ENCODE measurements at places on chromosomes 12 and 14. TPM values are rescaled to one million over a fixed set of nuclear protein-coding genes. Genes with fewer than 3 reads are reported as not detected.
A peak's percentile ranks its signal among the peaks of the same experiment; 100 is the strongest.

Gene ZFC3H1
- total RNA-seq, result 62.4 TPM

GRCh38 chr14:91332171-91332985 lies 85.2 kb downstream of the CCDC88C start:
- DNase-seq, result peak; percentile 26

DNA sequence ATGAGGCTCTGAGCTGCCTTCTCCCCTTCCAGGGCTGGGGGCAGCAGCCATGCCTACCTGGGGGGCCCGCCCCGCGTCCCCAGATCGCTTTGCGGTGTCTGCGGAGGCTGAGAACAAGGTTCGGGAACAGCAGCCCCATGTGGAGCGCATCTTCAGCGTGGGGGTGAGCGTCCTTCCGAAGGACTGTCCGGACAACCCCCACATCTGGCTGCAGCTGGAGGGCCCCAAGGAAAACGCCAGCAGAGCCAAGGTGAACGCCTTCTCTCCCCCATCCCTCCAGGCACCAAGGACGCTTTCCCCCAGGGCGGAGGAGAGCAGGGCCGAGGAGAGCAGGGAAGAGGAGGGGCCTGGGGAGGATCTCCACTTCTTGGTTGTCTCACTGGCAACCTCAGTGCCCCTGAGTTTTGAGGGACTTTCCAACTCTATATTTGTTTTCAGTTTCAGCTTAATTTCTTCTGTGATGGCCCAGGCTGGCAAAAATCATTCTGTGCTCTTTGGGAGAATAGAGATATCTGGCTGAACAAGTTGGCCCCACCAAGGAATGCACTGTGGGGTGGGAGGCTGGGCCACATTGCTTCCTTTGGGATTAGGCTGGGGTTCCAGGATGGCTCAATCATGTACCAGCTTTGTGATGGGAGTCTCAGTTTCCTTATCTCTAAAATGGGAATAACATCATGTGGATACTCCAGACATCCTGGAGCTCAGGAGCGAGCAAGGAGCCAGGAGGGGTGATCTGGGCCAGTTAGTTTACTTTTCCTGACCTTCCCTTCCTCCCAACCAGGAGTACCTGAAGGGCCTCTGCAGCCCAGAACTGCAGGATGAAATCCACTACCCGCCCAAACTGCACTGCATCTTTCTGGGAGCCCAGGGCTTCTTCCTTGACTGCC lies 1.2 kb downstream of the KHNYN start:
- peak; percentile 32 for DNase-seq

- DNase-seq, result peak; percentile 79
These were observed 108.7 kb upstream of the CCND2 start for GRCh38 chr12:4164559-4165558.

DNA sequence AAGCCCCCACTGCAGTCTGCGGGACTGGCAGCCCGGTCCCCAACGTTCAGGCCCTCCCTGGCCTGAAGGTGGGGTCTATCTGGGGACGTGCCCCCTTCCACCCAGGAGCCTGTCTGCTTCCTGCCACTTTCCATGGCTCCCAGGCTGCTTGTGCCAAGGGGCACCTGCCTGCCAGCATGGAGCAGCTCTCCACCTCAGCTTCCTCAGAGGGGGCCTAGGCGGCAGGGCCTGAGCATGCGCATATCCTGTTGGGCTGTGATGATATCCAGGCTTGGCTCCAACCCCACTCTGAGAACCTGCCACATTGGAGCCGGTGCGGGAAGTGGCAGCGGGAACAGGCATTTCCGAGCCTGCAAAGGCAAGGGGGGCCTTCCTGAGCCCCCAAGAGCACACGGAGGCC lies 57.4 kb downstream of the FUT8 start:
- no peak for DNase-seq

GRCh38 chr12:48442179-48442847 lies 30.0 kb upstream of the ANP32D start:
- DNase-seq, result no peak

Gene DPPA3
- not detected for total RNA-seq

DNA sequence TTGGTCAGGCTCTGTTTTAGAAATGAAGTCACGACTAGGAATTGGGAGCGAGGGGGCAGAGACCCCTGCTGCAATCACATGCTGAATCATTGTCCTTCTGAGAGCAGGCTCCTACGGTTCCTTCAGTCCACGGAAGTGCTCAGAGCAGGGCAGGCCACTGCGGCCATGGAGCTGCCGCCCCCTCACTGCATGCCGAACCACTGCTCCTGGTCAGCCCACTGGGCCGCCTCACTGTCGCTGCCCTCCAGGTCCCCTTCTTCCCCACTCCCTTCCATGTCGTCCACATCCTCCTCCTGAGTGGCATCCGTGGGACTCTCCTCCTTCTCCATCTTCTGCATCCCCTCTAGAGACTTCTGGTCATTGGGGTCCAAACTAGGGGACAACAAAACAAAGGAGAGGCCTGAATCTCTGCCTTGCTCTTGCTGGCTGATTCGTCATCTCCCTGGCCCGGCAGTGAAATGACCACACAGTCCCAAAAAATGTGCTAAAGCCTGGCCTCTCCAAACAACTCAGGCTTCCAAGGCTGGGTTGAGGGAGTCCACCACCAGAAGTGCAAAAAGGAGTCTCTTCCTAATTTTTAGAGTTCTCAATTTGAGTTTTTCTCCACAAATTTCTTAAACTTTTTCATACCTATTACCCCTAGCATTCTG lies 29.4 kb downstream of the ANAPC7 start:
- DNase-seq, result no peak

GRCh38 chr12:60760965-60761364 lies 1165.1 kb downstream of the SLC16A7 start:
- DNase-seq, result no peak

Gene CMKLR1
- total RNA-seq, result 15.8 TPM

- DNase-seq, result no peak
These were observed 150.2 kb upstream of the EEA1 start for GRCh38 chr12:93079271-93079670.

- no peak for DNase-seq
These were observed 150.0 kb upstream of the RMST start for GRCh38 chr12:97312570-97313135.

Measured in thyroid gland (tissue), 4 donors.